ENCODE measurements at places on chromosomes 7 and 10.

- no peak for DNase-seq
Measured at GRCh38 chr10:130251766-130252165, 115.6 kb downstream of the GLRX3 start.

GRCh38 chr10:62082729-62083411 lies 181.4 kb downstream of the ARID5B start:
- no peak for DNase-seq

- DNase-seq: no peak
Measured at GRCh38 chr7:14207138-14207537, 217.7 kb upstream of the ETV1 start.

- DNase-seq: no peak
Measured at GRCh38 chr10:43160921-43161255, 22.6 kb downstream of the CSGALNACT2 start.

GRCh38 chr10:77553966-77554365 lies 83.6 kb downstream of the KCNMA1 start:
- DNase-seq: peak; percentile 7

GRCh38 chr10:5284311-5285057 lies 80.3 kb upstream of the UCN3 start:
- DNase-seq: no peak

DNA sequence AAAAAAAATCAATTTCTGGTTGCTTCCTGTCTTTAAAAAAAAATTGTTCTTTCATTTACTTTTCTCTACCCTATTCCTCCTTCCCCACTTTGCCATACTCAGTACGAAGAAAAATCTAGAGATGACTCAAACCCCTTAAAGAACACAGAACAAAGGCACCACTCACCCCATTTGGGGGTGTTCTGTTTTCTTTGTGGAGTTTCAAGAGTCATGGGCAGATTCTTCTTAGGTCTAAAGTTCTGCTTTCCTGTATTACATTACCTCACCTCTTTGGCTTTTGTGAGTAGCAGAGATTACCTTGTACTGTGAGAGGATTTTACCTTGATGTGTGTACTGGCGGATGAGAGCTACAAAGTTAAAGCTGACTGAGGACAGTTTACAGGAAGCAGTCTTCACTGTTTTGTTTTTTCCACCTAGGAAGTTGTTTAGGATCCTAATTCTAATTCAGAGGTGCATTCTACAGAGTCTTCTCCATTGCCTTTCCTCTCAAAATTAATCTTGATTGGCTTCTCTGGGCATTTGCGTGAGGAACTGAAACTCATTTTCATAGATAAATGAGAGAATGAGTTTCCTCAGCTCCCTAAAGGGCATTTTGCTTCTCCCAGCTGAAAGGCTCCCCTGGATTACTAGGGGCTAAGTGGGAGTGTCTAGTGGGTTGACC lies 20.7 kb downstream of the AVL9 start:
- peak; percentile 30 for DNase-seq

DNA sequence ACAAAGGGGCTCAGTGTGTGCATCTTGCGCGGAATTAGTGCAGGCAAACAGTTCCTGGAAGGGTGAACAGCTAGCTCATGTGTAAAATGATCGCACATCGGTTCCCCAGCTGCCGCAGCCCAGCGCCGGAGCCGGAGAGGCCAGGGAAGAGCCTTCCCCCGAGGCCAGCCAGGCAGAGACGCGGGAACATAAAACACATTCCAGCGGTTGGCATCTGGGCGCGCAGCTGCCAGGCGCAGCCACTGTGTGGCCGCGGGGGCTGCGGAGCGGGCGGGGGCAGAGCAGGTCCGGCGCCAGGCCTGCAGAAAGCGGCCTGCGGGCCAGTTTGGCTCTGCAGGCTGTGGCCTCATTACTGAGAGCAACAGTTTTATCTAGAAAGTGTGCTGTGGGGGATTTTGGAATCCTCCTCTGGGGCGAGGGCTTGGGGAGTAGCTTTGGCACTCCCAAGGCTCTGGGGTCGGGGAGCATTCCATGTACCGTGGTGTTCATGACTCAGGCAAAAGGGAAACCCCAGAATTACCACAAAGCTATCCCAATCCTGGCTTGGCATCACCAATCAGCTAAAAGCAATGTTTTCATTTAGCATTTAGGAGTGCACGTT lies 74.3 kb downstream of the SAMD9 start:
- no peak for DNase-seq

DNA sequence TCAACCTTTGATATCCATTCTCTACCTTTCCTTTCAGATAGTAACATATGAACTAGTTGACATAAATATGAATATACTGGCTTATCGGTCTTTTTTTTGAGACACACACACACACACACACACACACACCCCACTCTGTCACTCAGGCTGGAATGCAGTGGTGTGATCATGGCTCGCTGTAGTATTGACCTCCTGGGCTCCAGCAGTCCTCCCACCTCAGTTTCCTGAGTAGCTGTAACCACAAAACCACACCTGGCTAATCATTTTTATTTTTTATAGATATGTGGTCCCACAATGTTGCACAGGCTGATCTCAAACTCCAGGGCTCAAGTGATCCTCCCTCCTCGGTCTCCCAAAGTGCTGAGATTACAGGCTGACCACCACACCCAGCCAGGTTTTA lies 14.2 kb upstream of the NT5C3A start:
- DNase-seq: peak; percentile 20

GRCh38 chr7:5671046-5671445 lies 110.4 kb downstream of the RNF216 start:
- DNase-seq: no peak

GRCh38 chr7:135748770-135749169 lies at the start of gene FAM180A:
FAM180A (minus strand) TSS chr7:135748813; CDS start chr7:135748580, 233 bp downstream.
- DNase-seq: no peak

DNA sequence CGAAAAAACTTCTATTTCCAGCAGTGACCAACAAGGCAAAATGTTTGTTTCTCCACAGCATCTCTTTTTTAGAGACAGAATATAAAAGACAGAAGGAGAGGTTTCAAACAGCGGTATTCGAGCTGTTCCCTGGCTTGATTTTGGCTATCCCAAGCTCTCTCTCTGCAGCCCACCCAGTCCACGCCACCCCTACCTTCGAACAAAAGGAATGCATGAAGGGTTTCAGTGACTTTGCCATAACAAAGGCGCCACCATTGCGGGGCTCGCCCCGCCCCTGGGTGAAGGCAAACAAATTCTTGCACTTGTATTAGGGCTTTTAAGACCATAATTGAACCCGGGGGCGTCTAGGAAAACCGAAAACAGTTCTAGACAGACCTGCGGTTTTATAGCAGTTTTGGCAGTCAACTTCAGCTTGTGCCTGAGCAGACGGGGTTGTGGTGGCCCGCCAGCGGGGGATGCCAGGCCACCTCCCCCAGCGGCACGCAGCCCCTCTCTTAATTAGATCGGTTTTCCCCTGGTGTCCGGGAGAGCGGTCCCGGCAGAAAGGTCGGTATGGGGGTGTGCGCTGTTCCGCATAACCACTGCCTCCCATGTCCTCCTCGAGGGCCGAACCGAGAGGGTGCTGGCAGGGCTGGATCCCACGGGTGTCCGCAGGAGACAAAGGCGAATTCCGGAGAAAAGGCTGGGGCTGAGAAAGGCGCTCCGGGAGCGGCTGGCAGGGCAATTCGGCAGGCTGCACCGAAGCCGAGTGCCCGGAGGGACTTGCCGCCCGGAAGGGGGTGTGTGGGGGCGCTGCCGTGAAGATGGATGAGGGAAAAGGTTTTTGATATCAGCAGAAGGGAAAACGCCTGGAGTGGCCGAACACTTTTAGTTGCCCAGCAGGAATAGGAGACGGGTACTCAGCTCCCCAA lies 2.7 kb upstream of the HOXA11 start:
- DNase-seq: no peak

DNA sequence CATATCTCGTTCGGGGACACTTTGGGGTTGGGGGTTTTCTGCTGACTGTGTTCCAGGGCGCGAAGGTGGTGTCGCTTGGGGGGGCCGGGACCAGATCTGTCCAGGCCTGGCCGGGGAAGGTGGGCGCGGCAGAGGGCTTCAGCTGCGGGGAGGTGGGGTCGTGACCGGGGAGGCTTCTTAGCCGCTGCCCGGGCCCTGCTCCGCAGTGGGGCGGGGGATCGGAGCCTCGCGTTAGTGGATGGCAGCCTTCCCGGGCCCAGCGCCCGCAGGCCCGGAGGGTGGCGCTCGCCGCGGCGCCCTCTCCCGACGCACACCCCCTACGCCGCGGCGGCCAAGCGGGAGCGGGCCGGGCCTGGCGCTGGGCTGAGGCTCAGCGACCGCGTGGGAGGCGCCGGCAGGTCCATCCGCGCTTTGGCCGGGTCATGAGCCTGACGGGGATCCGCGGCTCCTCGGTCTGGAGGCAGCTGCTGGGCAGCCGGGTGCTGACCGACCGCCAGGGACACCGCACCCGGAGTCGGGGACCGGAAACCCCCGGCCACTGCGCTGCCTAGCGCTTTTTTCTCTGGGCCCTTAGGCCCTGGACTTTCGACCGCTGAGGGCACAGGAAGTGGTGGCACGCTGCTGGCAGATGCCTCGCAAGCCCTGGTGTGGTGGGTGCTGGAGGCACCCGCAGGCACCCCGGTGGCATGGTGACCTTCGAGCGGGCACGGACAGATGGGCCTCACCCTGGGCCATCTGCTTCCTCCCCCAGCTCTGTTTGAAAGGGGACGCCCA lies 1.2 kb downstream of the AGAP3 start:
- peak; percentile 57 for DNase-seq

GRCh38 chr10:27356738-27357137 lies 116.1 kb upstream of the ACBD5 start:
- no peak for DNase-seq

DNA sequence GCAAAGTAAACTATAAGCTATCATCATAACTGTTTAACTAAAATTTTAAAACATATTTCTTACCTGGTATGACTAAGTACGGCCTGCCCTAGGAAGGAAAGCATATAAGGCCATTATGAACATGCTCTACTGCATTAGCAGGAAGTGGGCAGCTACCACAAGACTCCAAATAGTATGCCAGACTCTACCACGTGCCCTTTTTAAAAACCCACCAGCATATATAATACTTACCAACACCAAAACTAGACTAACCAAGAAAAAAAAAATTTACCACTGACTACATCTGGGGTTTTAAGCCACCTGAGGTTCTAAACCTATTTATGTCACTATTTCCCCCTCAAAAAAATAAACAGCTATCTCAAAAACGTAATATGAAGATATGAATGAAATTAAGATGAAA lies 30.1 kb downstream of the NUDCD3 start:
- no peak for DNase-seq

- no peak for DNase-seq
Measured at GRCh38 chr7:25032774-25033743, 53.1 kb upstream of the OSBPL3 start.

DNA sequence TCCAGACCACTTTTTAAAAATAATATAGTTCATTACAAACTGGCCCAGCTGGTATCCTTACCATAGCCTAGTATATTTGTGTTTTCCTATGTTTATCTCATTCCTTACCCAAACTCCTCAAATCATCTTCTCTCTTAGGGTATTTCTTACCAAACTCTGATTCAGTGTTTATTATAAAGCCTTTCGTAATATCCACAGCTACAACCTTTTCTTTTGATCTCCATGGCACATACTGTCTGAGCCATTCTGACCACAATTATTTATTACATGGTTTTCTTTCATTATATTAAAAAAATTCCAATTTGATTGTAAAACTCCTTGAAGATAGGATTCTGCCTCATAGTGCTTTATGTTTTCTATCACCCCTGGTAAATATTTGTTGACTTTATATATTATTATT lies 94.2 kb downstream of the LRMDA start:
- DNase-seq: peak; percentile 16

DNA sequence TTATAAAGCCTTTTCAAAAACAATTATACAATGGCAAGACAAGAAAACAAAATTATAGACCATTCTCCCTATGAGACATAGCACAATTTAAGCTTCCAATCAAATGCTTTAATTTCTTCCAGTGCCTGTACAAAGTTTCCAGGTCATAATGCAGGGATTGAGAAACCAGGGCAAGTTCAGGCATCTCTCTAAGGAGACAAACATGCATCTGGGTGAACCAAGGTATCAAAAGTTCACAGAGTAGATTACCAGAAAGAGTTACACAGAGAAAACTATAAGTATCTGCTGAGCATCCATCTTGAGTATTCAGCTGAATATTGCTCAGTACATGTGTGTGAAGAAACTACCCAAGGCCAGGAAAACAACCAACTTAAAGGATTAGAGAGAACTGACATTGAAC lies 89.1 kb downstream of the COL28A1 start:
- no peak for DNase-seq

GRCh38 chr7:131300572-131301466 lies 26.9 kb upstream of the MKLN1 start:
- DNase-seq: no peak

DNA sequence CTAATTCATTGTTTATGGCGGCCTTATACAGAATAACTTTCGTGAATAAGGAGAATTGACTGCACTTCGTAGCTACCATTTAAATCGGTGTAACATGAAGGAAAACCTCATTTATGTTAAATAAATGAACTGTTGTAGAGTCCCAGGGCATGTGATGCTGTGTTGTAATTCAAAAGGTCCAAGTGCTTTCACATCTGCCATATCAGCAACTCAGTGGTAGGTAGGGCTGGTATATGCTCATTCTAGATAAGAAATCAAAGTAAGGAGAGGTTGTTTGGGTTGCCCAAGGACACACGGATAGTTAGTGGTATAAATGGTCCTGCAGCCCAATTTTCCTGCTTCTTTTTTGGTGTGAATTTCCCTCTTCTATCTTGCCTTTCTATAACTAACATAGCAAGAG lies 15.8 kb downstream of the BBS9 start:
- no peak for DNase-seq

- no peak for DNase-seq
Measured at GRCh38 chr7:95330961-95331337, 6.6 kb upstream of the PON1 start.

- no peak for DNase-seq
Measured at GRCh38 chr7:155299535-155300202, 2.0 kb downstream of the INSIG1 start.

DNA sequence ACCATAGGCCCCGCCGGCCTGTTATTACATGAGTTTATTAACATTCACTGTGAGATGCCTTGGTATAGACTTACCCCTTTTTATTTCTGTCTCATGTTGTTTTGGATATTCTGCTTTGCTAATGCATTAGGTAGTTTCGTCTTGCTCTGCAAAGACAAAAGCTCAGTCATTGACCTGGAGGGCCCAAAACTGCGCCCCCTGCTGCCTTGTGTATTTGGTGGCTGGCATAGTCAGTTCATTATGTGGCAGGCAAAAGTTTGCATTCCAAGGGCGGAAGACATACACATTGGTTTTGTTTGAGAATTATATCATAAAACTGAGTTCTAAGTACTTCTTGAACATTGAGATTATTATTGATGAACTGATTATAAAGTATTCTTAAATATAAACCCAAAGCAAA lies 372.5 kb downstream of the SDK1 start:
- peak; percentile 10 for DNase-seq

DNA sequence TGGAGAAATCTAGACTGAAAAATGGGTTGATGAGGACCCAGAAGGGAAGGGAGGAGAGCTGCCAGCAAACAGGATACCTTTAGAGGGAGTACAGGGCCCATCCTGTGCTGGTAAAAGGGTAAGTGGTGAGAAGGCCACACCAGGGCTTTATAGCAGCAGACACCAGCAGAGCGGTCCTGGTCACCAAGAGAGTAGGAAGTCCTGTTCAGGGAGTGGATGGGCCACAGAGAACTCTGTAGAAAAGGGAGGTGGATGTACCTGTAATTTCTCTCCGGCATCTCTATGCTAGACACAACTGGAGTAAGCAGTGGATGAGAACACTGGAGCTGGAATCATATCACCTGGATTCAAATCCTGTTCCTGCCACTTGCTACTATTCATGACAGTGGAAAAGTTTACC lies 867.2 kb downstream of the CCSER2 start:
- DNase-seq: no peak
